ENCODE measurements at places on chromosomes 1 and 21.

DNA sequence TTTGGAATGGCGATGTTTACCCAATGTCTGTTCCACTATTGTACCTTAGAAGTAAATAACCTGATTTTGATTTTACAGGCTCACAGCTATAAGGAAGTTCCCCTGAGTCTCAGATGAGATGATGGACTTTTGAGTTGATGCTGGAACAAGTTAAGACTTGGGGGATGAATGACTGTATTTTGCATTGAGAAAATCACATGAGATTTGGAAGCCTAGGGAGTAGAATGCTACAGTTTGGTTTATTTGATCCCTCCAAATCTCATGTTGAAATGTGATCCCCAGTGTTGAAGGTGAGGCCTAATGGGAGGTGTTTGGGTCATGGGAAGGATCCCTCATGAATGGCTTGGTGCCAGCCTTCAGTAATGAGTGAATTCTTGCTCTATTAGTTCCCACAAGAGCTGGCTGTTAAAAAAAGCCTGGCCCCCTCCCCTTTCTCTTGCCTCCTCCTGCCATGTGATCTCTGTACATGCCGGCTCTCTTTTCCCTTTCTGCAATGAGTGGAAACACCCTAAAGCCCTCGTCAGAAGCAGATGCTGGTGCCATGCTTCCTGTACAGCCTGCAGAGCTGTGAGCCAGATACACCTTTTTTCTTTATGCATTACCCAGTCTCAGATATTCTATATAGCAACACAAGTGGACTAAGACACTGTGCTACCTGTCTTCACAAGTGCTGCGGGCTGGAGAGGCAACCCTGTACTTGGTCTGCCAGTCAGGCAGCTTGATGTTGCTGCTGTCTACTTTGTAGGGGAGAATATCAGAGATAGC lies 77.0 kb upstream of the TLR5 start:
- no peak for DNase-seq

- DNase-seq: no peak
Measured at GRCh38 chr1:32339363-32339978, 3.4 kb upstream of the MARCKSL1 start.

DNA sequence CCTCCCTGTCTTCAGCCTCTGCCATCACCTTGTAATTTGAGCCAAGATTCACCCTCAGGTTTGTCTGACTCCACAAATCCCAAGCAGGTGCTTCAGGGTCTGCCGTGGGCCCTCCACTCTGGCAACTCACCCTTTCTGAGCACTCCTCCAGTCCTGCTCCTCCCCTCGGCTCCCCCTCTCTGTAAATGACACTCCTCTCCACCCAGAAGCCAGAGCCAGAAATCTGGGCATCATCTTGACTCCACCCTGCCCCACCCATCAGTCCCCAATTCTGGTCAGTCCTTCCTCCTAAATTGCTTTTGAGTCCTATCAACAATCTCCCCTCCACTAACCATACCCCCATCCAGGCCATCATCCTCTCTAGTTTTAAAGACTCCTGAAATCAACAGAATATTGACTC lies 40.5 kb downstream of the RCSD1 start:
- DNase-seq: no peak

- no peak for DNase-seq
Measured at GRCh38 chr1:216306830-216307229, 116.4 kb downstream of the USH2A start.

- DNase-seq: no peak
Measured at GRCh38 chr1:67052741-67053534, 1.0 kb downstream of the SLC35D1 start.

GRCh38 chr21:41819856-41820281 lies 53.0 kb upstream of the RIPK4 start:
- no peak for DNase-seq

DNA sequence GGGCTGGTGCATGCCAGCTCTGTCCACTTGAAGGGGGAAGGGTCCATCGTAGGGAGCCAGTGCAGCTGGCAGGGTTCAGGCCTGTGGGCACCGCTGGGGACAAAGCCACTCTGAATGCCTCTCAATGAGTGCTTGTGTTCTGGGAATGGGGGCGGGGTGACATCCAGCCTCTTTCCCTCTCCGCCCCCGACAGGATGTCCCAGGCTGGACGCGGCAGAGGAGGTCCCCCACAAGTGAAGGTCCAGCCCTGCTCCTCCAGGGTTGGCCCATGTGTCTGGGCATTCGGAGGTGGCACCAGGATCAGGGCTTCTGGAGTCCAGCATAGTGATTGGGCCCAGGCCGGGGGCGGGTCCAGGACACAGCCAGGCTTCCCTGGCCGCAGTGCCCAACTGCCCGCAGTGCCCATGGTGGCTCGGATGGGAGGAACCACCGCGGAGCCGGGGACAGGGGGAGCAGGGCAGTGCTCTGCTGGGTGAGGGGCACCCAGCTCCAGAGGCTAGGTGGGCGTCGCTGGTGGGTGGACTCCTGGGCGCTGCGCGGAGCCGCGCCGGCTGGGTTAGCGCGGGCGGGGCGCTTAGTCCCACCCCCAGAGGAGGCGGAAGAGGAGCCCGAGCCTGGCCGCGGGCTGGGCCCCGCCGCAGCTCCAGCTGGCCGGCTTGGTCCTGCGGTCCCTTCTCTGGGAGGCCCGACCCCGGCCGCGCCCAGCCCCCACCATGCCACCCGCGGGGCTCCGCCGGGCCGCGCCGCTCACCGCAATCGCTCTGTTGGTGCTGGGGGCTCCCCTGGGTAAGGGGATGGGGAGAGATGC lies at the start of gene SHISA4:
TSS of gene SHISA4 (plus strand) at position 617 of the 808 bp plus-strand sequence. CDS start at position 714, 97 bp downstream.
- no peak for DNase-seq

- no peak for DNase-seq
Measured at GRCh38 chr21:30216041-30216723, at the start of gene CLDN8. Gene CLDN8, minus strand, starts transcription at chr21:30216097. Its CDS starts 172 bp downstream, at chr21:30215925.

- DNase-seq: no peak
Measured at GRCh38 chr1:112714313-112715263, 544 bp downstream of the PPM1J start.

DNA sequence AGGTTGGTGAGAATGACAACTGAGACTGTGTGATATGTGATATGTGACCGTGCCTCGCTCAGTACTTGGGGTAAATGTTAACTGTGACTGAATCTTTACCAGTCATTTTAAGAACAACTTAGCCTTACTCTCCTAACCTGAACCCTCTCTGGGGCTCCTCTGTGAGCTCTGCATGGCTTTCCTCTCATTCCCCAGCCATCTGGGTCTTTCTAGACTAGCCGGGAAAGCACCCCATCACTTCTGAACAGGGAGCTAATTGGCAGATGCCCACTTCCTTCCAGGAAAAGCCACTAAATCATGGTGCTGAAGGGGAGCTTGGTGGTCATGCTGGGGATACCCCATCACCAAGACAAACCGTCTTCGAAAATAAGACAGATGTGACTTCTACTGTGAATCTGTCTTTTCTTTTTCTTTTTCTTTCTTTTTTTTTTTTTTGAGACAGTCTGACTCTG lies 16.5 kb upstream of the FOXO6 start:
- DNase-seq: no peak

DNA sequence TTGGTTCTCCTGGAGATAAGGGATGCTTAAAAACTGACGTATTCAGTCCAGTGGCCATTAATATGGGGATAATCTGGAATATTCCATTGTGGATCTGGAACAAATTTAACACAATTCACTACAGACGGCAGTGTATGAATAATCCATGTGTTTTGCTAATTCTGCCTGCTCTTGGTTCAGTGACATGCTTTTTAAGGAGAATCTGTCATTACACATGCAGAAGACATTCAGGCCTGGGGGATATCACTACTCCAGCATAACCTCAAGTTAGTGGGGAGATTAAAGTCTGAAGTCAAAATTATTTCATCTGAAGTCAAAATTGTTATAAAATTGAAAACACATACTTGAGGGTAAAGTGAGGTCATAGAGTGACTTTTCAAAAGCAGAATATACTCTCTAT lies 789.3 kb downstream of the USP25 start:
- DNase-seq: no peak

DNA sequence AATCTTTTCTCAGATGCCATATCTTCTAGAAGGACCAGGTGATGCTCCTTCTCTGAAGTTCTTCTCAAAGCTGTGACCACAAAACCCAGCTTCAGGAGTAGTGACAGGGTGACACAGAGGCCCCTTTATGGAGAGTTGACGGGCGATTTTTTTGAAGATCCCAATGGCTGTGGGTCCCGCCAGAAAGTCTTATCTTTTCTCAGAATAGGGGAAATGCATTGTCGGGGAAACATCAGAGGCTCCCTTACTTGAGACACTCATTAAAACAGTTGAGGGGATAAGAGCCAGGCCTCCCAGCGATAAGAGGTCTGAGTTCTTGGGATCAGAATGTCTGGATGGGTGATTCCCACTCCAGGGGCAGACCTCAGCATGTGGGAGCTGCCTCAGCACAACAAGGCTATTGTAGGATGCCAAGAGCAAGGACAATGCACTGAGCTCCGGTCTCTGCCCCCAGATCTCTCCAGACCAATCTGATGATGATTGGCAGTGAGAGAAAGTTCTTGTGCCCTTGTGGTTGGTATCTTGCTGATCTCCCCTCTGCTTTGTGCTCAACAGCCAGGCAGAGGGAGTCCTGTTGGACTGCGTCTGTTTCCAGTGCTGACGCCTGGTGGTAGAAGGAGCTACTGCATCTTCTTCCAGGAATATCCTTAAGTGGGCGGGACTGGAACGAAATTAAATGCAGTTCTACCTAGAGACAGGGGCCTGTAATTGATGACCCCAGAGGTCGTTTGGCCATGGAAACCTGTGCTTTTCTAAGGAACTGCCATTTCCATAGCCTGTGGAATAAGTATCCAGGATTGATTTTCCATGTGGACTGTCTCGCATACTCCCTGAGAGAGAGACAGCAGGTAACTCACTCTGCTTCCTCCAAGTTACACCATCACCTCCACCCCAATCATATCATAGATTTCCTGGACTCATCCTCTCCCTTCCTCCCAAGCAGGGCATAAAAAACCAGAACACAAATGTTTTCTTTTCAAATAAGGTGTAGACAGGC lies 6.8 kb upstream of the ACKR1 start:
- DNase-seq: peak; percentile 20

DNA sequence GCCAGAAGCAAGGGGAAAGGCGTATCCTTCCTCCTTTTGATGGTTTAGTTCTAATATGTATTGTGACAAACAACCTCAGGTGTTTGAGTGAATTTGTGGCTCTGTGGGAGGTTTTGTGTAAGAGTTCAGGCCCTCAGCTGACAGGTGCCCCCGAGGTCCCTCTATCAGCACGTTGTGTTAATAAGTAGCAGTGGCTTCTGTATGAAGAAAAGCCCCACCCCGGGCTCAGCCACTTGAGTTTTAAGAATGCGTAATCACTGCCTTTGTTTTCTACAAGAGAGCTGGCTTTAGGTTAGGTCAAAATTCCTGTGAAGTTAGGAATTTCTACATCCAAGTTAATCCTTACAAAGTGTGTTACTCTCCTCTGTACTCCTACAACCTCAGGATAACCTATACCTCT lies 92.4 kb upstream of the PGBD5 start:
- no peak for DNase-seq

DNA sequence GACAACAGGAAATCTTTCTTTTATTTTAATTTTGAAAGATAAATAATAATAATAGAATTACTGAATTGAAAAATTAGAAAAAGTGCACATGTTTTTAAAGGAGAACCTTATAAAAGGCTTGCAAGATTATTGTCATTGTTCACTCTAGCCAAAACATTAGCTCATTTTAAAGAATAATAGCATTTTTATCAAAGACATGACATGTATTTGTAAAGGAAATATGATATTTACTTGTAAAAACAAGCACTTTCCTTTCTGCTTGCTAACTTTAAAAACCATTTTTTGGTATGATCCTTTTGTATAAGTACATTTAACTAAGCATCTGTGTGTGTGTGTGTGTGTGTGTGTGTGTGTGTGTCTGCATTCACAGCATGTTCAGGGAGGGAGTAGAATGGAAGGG lies 156.3 kb upstream of the C1orf87 start:
- no peak for DNase-seq

DNA sequence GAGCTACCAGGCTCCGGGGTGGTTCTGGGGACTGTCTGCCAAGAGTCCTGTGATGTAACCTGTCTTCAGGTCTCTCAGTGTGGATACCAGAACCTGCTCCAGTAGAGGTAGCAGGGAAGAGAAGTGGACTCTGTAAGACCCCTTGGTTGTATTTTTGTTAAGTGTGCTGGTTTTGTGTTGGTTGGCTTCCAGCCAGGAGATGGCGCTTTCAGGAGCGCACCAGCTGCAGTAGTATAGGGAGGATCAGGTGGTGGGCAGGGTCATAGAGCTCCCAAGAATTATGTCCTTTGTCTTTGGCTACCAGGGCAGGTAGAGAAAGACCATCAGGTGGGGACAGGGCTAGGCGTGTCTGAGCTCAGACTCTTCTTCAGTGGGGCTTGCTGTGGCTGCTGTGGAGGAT lies 1147.2 kb upstream of the ADGRL4 start:
- DNase-seq: no peak

DNA sequence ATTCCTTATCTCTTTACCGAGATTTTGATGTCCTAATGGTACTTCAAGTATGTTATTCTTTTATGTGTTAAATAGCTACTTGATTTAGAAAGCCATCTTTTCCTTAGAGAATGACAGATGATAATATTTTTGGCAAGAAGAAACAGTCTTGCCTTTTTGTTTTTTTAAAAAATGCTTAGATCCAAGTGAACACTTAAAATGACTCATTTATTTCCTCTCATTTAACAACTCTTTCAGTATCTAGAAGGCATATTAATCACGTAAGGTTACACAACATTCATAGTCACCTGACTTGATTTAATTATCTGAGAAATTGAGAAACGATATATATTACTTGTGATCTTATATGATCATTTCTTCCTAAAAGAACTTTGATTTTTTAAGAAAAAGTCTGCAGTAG lies 52.4 kb downstream of the SUCO start:
- DNase-seq: no peak

- no peak for DNase-seq
Measured at GRCh38 chr1:167911413-167911812, 2.5 kb downstream of the ADCY10 start.

DNA sequence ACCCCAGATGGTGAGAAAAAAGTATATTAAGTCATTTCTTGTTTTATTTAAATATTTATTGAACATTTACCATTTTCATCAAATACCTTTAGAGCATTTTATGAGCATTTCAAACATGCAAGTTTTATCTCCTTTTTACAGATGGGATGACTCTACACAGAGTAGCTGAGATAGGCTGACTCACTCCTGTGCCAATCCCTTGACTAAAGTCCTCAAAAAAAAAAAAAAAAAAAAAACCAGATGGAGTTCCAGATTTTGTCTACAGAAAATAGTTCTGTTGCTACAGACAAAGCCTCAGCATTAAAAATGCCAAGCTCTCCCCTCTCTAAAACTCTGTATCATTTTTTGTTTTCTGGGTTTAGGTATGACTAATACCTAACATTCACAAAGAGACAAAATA lies 303.0 kb upstream of the PLD5 start:
- no peak for DNase-seq

Measured in activated CD4-positive, alpha-beta T cell treated with anti-CD3 and anti-CD28 coated beads, Interleukin-2, amount 50 U/mL, for 1 hour (primary cell).